ENCODE measurements at places on chromosomes 5 and 9.
A peak's percentile ranks its signal among the peaks of the same experiment; 100 is the strongest.

DNA sequence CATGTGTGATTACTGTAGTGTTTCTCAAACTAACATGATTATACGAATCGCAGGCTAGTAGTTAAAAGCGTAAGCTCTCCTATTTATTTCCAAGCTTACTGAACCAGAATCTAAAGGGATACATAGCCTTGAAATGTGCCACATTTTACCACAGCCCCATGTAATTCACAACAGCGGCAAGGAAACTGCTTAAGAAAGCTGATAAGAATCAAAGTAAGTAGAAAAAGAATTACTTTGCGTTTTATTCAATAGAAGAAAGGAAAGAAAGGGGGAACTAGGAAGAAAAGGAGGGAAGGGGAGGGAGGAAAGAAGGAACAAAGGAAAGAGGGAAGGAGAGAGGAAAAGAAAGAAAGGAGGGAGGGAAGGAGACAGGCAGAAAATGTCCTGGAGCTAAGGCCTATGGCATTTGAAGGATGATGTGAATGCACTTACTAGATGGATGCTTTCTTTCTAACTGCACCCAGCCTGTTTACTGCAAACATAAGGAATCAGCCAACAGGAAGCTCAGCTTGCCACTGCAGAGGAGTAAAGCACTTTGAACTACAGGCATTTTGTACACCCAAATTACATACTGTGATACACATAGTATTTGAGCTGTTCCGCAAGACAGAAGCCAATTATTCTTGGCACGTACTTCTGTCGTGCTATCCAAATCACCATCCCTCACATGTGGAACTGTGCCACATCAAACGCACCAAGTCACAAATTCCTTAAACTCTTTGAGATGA, 521.7 kb downstream of the RAB3C start:
- no peak for DNase-seq

- DNase-seq: peak; percentile 96
Observed at GRCh38 chr9:110069326-110070248, 138.4 kb downstream of the C9orf152 start.

DNA sequence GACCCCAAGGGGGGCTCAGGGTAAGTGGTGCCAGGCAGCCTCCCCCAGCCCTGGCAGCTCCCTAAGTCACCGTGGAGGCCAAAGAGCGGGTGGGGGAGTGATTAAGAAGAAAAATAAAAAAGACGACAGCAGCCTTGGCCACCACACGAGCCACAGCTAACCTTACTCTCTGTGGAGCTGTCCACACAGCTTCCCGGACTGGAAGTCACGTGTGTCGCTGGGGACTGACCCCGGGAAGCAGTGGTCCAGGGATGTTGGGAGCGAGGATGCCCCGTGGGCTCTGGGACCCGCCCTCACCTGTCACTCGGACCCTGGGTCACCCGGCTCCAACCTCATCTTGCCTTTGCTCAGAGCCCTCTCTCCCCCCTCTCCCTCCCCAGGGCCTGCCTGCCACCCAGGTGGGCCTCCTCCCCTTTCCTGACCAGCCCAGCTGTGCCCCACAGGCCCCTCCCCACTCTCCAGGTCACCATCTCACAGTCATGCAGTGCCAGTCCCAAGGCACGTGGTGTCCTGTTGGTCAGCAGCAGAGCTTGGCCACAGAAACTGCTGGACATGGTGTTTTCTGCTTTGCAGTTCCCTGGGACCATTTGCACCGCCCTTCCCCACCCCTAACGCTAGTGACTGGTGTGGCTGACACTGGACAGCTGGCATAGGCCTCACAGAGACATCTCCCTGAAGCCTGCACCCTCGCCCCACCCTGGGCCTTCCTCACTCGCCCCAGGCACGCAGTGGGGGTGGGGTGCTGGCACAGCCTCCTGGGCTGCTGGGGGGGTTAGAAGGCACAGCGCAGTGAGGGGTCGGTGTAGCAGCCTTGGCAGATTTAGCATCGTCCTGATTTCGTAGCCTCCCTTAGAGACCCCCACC, 9.8 kb upstream of the EXOC3 start:
- DNase-seq: no peak

GRCh38 chr9:90301277-90301653, 341.4 kb downstream of the DIRAS2 start:
- peak; percentile 92 for DNase-seq

DNA sequence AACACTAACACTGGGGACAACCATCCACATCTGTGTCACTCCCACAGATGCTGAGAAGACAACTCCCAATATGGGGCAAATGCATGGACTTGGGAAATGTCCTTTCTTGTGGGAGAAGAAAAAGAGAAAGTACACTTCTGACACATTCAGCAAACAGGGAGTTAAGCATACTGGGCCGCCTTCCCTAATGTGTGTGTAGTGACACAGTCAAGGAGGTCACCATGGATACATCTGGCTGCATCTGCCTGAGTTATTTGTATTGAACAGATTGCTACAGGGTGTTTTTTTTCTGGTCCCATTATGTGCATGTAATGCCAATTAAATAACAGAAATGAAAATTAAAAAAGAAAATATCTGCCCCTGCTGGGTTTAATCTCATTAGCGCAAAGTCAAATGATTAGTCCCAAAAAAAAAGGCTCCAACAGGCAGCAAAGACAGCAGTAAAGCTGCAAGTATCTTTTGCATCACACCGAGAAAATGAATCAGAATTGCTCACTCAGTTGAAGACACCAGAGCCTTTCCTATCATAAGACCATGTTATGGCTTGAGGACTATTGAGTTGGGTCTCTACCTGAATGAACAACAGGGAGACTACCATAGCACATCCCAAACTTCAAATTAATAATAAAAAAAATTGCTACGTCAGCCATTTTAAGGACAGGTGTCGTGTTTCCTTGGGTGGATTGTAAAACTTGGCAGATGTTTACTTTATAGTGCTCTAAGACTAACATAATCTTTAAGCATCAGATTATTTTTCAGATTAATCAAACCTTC, 395.9 kb downstream of the DTWD2 start:
- DNase-seq: no peak

- DNase-seq: peak; percentile 53
Observed at GRCh38 chr9:18477121-18477660, 3.2 kb downstream of the ADAMTSL1 start.

DNA sequence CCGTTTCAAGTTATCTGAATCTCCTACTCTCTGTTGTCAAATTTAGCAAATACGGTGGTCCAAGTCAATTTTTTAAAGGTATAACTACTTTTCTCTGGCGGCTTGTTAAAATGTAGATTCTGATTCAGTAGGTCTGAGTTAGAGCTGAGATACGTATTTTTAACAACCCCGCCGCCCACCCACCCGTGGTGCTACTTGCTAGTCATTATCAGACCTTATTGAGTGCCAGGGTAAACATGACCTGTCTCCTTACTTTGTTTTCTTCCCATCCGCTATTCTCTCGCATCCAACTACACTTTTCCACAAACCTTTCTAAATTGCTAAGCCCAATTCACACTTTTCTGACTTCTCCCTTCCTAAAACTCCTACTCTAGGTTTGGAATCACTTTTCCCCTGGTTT, 694 bp upstream of the PLAA start:
- no peak for DNase-seq

DNA sequence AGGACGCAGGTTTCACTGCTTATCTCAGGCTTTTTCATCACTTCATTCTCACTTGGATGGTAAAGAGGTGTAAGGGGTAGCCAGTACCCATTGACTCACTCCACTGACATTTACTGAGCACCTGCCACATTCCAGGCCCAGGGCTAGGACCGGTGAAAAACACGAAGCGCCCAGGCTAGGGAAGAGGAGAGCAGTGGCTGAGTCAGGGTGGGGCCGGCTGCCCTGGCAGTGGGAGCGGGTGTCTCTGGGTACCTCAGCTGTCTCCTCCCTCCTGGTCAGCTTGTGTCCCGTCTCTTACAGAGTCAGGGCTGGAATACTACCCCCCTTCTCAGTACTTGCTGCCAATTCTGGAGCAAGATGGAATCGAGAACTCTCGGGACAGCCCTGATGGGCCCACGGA, 22.2 kb downstream of the LRSAM1 start:
- DNase-seq: no peak

GRCh38 chr5:67066815-67067214, 129.8 kb downstream of the CD180 start:
- peak; percentile 36 for DNase-seq

DNA sequence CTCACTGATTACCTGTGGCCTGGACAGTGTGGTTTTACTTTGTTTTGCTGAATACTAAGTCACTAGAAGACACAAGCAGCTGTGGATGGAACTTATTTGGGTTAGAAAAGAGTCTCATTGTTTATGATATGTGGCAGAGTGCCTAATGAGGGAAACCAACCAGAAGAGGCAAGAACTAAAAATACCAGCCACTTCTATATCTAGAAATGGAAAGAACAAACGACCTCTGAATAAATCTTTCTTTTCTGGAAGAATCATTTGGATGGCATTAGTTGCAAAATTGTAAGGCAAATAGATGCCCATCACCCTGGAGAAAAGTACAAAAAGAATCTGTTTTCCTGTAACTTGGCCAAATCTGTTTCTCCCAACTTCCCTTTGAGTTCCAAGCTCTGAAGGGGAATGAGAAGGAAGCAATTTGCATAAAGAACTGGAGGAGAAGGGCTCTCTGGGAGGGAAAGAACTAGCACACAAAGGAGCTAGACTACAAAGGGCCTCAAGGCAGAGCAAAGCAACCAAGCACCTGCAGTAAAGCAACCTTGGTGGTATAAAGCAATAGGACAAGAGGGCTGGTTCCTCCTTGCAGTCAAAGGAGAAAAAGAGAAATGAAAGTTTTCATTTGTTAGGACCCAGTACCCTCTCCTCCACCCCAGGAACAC, 455.4 kb downstream of the CAAP1 start:
- DNase-seq: no peak

DNA sequence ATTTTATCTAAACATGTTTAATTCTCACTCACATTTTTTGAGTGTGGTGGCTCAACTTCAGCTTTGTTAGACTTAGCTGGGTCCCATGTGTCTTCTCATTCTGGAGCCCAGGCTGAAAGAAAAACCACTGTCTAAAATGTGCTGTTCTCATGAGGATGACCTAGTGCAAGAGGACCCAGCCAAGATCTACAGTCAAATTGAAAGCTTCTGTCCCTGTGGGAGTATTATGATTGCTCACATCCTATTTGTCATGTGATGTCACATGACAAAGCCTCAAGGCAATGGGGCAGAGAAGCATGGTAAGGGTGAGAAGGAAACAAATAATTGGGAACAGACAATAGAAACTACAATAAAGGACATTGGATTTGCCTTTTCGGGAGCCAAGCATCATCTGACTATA, 113.4 kb upstream of the ASTN2 start:
- no peak for DNase-seq

DNA sequence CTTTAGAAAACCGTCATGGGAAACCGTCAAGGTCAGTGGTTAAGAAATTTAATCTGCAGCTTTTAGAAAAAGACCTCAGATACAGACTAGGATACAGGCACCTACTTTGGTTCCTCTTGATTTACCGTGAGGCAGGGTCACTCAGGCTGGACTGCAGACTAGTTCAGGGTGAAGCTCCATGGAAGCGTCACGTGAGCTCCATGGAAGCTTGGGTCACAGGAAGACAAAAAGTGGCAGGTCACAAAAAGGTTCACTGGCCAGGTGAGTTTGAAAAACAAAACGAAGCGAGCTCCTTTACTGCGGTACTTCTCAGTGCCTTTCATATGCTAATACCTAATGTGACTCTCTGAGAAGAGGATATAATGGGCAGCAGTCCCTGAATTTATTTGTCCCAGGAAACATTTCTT, 43.0 kb downstream of the PRRC2B start:
- no peak for DNase-seq

DNA sequence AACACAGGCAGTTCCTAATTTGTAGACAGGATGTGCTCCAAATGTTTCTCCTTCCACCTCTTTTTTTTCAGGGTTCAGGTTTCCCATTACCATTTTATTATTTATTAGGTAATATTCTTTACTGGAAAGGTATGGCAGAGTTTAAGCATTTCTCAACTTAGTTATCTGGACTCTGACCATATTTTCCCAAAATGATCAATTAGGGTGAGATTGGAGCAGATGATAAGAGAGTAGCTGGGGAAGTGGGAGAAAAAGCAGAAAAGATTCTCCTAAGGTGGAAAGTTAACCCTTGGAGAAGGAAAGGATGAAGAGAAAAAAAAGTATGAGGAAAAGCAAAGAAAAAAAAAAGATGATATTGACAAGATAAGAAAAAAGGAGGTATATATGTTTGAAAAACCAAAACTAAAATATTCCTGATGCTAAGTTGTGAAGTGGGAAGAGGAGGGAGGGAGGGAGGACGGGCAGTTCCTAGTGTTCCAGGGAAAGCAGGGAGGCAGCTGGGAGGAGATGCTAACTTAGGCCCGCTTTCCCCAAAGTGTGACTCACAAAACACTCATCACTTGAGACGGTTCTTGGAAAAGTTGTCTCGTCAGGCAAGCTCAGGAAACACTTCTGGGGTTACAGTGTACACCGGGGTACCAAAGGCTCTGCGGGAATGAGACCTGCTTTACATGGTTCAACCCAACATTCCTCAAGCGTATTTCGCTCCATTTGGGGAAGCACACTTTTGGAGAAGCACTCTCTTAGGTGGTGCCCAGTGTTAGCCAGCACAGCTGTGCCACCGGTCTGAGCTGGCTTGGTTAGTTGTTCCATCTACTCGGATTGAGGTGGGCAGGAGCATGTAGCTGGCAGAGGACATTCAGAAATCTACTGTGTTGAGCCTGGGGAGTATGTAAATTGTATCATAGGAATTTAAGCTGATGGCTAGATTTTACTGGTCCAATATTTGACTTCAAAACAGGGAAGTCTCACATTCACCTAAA, 35.1 kb downstream of the B4GALT1 start:
- peak; percentile 80 for DNase-seq

DNA sequence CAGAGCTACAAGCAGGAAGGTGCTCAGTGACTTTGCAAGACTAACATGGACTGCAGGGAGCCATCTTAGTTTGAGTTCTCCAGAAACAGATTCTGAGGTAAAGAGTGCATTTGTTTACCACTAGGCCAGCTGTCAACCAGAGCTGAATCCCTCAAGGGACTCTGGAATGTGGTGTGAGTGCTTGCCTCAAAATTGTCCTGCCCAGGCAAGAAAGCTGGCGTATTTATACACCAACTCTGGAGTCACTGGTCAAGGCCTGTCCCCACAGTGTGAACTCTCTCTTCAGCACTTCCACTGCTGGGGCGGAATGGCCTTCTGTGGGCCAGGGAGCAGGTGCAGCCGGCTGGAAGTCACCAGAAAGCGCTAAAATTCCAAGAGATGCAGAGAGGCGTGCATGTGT, 139.2 kb upstream of the TBCA start:
- no peak for DNase-seq

DNA sequence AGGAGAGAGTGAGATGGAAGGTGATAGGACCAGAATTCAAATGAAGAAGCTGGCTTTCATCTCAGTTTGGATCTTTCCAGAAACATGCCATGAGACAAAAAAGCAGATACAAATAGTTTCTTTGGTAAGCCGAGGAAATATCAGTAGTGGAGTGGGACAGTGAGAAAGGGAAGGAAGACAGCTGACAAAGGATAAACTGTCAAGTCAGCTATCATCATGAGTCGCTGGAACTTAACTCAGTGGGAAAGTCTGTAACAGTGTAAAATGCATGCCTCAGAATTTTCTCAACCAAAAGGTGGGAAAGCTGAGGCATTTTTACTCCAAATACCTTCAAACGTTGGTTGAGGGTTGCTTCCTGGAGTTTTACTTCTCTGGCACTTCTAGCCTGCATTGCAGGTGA, 129.8 kb downstream of the PLPPR1 start:
- DNase-seq: no peak

GRCh38 chr9:137382444-137383080, 40.4 kb downstream of the EXD3 start:
- DNase-seq: no peak

Measured in fibroblast of the aortic adventitia (primary cell).